Urinary bladder (tissue), 4 donors: ENCODE measurements at places on chromosomes 13 and 19. TPM values are rescaled to one million over a fixed set of nuclear protein-coding genes. Genes with fewer than 3 reads are reported as not detected.

DNA sequence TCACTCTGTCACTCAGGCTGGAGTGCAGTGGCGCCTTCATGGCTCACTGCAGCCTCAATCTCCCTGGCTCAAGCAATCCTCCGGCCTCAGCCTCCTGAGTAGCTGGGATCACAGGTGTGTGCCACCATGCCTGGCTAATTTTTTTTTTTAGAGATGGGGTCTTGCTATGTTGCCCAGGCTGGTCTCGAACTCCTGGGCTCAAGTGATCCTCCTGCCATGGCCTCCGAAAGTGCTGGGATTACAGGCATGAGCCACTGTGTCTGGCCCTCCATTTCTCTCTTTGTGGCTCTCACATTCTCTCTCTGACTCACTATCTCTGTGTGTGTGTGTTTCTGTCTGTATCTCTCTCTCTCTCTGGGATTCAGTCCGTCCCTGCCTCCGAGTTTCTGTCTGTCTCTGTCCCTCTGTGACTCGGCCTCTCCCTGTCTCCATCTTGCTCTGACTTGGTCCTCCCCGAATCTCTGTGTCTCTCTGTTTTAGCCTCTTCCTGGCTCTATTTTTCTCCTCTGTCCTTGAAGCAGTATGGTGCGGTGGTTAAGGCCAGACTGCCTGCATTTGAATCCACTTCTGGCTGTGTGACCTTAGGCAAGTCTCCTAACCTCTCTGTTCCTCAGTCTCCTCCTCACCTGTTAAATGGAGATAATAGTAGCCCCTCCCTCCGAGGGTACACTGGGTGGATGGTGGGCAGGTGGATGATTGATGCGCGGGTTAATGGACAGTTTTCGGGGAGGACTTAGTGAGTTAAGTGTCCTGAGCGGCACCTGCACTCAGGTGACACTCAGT, 11.0 kb downstream of the MEIS3 start:
- no peak for DNase-seq

- no peak for DNase-seq
These were observed 98.1 kb upstream of the SLITRK1 start for GRCh38 chr13:83980331-83980730.

DNA sequence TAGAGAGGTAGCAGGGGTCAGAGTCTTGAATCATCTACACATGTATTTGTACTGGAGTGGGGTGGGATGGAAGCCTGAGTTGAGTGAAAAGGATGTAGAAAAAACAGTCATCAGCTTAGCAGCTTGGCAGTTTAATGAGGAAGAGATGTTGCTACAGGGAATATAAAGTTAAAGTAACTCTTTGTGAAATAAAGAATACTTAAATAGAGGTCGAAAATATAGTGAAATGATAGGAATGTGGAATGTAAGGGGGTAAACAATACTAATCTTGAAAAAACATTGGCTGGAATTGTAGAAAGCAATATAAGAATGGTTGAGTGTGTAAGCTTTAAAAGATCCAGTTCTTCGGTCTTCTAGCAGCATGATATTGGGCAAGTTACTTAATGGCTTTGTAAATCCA, 22.7 kb downstream of the NUP58 start:
- DNase-seq = no peak

GRCh38 chr19:33174186-33174585, 19.9 kb upstream of the LRP3 start:
- DNase-seq = no peak

The PSG1 gene
- total RNA-seq = not detected

The MYO16 gene
- 5.8 TPM for total RNA-seq

The RNF225 gene
- total RNA-seq = not detected

DNA sequence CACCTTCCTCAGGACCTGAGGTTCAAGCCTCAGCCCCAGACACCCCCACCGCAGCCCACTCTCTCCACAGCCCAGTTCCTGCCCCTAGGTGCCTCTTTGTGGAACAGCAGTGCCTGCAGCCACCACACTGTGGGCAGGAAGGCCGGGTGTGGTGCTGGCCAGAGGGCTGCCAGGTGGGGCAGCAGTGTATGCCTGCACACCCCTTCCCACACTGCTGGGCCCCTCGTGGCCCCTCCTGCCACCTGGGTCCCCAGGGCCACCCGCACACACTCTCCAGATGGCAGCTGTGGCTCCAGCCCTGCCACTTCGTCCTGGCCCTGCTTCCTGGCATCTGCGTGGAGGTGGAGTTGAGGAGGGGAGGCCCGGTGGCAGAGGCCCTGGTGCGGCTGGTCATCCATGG, 35.1 kb downstream of the HPN start:
- no peak for DNase-seq
